ENCODE measurements at places on chromosomes 11 and 22.

DNA sequence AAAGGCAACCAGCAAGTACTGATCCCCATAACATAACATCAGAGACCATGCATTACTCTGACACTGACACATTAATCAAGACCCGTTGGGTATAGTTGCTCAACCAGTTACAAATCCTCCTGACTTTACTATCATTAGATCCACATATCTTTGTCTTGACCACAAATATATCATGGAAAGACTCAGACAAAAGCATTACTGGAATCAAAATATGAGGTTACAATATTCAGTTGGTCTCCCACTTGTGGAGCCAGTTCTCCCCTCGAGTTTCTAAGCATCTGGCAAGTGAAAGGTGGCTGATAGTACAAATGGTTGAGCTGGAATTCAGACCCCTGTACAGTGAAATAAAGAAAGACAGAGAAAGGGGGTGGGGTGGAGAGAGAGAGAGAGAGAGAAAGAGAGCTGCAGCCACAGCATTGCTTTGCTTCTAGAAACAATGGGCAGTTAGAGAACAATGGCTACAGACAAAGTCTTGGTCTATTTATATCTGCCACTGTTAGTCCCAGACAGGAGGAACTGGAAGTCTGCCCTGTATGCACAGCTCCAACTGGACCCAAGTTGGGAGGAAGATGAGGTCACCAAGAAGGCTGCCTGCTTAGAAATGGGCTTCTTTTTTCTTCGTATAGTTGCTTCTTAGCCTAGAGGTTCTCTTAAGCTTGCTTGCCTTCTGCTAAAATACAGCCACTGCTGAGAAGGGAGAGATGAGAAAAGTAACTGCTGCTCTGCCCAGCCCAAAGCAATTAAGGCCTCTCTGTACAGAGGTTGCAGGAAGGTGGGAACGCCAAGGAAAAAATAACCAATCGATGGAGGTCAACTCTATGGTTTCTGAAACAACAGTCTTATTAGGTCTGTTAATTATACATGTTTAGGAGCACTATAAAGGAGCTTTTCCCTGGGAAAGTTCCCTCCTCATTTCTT is 85.5 kb downstream of the ETS1 start:
- no peak for DNase-seq

DNA sequence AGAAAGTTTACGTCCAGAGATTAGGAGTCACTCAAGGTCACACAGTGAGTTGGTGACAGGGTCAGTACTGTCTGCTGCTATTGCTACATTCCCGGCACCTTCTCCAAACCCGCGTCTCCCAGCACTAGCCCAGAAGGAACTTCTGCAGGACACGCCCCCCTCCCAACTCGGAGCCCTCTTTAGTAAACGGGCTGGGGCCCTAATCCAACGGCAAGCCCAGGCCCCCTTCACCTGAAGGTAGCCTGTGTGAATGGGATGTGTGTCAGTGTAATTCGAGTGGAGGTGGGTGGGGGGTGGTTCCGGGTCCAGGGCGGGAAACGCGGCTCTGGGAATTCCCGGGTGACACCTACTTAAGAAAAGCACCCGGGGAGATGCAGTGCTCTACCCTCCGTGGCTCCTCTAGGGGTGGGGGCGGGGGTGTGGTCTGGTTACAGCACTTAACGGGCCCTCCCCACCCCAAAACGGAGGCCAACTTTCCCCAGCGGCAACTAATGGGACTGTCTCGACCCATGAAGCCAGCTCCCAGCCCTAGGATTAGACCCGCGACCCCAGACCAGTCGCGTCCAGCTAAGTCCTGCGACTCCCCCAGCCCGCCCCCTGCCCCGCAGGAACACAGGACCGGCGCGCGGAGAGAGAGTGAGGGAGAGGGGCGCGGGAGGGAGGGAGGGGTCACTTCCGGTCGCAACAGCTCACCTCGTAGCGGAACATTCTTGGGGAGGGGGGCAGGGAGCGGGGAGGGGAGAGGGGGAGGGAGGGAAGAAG is 468 bp downstream of the PATL1 start:
- DNase-seq: no peak

DNA sequence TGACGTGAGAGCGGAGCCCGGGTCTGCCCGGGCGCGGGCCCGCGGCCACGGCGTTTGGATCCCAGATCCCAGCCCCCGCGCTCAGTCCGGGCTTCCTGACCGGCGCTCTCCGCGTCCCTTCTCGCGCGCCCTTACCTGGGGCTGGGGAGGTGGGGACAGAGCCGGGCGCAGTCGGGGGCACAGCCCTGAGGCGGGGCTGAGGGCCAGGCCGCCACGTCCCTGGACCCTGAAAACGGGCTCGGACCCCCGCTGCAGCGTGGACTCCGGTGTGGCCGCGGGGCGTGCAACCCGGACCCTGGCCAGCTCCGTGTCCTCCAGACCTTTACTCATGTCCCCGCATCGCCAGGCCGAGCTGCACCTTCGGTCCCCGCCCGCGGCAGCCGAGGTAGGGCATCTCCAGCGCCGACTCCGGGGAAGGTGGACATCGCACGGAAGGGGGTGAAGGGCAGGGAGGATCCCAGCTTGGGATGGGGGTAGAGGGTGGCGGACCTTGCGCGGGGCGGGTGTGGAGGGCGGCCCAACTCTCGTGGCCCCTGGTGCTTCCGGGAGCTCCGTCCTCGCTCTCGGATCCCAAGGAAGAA is 9.9 kb upstream of the AIFM3 start:
- no peak for DNase-seq

- DNase-seq: no peak
Observed at GRCh38 chr11:19676475-19677380, 35.9 kb upstream of the NAV2 start.

GRCh38 chr22:19630614-19631013 is 83.7 kb upstream of the SEPTIN5 start:
- DNase-seq: no peak

GRCh38 chr11:9527481-9528135 is 45.9 kb upstream of the WEE1 start:
- DNase-seq: no peak

DNA sequence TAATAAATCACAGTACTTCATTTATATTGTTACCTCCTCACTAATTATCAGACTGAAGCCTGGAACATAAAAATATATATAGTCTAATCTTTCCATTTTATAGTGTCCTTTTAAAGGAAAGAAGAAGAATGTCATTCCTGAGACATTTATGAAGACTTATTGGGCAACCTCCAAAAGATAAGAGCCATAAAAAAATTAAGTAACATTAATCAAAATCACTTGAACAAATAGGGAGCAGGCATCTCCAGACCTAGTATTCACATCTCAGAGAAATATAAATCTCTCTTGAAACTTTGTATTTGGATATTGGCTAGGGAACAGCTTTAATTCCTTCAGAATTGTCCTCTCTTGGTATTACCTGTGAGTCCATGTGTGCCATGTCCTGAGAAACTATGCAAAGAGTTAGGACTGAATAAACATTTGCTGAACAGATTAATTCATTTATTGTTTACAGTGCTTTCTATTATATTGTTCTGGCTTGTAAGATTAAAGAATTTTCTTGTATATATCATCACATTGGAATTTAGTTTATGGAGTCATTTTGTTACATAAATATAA is 530.5 kb upstream of the LRRC4C start:
- DNase-seq: no peak

DNA sequence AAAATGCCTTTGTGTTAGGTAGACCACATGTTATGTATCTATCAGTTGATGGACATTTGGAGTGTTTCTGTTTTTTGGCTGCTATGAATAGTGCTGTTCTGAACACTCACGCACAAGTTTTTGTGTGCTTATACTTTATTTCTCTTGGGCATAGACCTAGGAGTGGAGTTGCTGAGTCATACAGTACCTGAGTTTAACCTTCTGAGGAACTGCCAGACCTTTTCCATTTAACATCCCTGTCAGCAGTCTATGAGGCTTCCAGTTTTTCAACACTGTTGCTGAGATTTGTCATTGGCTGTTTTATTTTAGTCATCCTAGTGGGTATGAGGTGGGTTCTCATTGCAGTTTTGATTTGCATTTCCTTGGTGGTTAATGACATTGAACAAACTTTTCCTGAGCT is 4.4 kb downstream of the CTTN start:
- DNase-seq: no peak

DNA sequence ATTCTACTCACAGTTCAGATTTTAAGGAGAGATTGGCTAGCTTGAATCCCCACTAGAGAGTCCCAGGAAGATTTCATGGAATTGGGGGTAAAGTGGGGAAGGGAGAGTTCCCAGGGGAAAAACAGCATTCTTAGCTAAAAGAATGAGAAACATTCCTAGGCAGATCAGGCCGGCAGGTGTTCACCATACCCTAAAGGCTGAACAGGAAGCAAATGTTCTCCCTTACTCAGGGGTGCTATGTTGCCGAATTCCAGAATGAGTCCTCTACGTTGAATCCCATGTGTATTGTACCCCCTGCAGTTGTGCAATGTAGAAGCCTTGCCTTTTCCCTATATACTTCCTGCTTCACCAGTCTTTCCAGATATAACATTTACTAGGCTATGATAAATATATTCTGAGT is 135.2 kb upstream of the NCAM1 start:
- DNase-seq: no peak
